Liver (tissue), 10 donors: ENCODE measurements at places on chromosomes 1 and 21. TPM values are rescaled to one million over a fixed set of nuclear protein-coding genes. Genes with fewer than 3 reads are reported as not detected.
A peak's percentile ranks its signal among the peaks of the same experiment; 100 is the strongest.

- no peak overlapping the region for H3K27ac ChIP-seq
- DNase-seq = no peak
- no peaks in the 10 kb centered on the region for H3K4me1 ChIP-seq
- H3K27me3 ChIP-seq = no peaks in the 10 kb centered on the region
Observed at GRCh38 chr1:64043976-64044375, 159.4 kb upstream of the UBE2U start.

- no peak overlapping the region for H3K4me3 ChIP-seq
- H3K27ac ChIP-seq = no peak overlapping the region
- no peak for DNase-seq
- H3K4me1 ChIP-seq = no peaks in the 10 kb centered on the region
Observed at GRCh38 chr21:40706806-40707655, 139.9 kb downstream of the DSCAM start.

DNA sequence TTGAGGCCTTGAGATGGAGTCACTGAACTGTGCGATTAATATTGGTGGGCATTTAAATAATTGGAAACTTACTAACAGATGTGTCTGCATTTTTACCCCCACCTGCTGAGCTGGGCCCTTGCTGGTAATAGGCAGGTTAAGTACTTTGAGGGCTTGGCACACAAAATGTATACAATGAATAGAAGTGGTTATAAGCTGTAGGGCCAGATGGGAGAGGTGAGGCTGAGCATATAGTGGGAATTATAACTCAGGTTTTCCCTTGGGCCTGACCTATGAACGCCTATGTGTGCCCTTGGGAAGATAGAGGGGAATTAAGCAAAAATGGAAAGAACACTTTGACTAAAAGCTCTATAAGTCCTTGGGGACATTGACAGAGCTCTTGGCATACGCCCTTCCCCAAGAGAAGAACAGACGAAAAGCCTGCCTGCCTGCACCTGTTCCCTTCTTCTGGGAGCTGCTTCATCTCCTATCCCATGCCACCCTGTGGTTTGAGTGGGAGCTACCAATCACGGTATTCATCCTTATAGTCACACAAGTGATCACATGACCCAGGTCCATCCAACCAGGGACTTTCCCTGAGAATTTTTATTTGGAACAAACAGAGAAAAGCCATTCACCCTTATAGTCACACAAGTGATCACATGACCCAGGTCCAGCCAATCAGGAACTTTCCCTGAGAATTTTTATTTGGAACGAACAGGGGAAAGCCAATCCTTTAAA is 260.7 kb upstream of the CSF3R start:
- no peak overlapping the region for H3K4me3 ChIP-seq
- no peak for DNase-seq
- H3K4me1 ChIP-seq = no peaks in the 10 kb centered on the region

RXRG gene
- not detected for total RNA-seq

GRCh38 chr1:22038036-22038435 is 14.5 kb upstream of the CDC42 start:
- H3K4me1 ChIP-seq = no peaks in the 10 kb centered on the region
- no peak overlapping the region for H3K27ac ChIP-seq
- DNase-seq = no peak
- H3K4me3 ChIP-seq = no peak overlapping the region
- no peaks in the 10 kb centered on the region for H3K36me3 ChIP-seq

KCNJ9 gene
- total RNA-seq = not detected

- H3K4me1 ChIP-seq = no peaks in the 10 kb centered on the region
- no peaks in the 10 kb centered on the region for H3K27me3 ChIP-seq
- no peak overlapping the region for H3K27ac ChIP-seq
- no peak overlapping the region for H3K4me3 ChIP-seq
- no peak for DNase-seq
Observed at GRCh38 chr1:113488576-113489177, 98.4 kb downstream of the MAGI3 start.

DNA sequence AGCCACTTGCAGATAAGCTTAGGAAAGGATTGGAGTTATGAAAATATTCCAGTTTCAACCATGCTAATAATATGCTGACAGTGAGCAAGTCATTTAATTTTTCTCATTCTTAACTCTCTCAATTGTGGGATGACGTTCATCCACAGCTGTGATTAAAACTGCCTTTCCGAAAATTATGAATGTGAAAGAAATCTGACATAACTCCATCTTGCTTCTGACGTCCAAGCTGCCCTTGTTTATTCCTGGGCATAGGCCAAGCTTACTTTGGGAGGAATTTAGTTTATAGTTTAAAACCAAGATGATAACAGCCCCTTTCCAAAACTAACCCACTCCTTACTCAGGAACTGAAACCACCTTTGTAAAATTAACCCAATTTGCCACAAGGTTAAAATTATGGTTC is 11.0 kb upstream of the RGS18 start:
- H3K36me3 ChIP-seq = no peaks in the 10 kb centered on the region
- H3K27me3 ChIP-seq = no peaks in the 10 kb centered on the region
- DNase-seq = no peak
- no peak overlapping the region for H3K4me3 ChIP-seq

DNA sequence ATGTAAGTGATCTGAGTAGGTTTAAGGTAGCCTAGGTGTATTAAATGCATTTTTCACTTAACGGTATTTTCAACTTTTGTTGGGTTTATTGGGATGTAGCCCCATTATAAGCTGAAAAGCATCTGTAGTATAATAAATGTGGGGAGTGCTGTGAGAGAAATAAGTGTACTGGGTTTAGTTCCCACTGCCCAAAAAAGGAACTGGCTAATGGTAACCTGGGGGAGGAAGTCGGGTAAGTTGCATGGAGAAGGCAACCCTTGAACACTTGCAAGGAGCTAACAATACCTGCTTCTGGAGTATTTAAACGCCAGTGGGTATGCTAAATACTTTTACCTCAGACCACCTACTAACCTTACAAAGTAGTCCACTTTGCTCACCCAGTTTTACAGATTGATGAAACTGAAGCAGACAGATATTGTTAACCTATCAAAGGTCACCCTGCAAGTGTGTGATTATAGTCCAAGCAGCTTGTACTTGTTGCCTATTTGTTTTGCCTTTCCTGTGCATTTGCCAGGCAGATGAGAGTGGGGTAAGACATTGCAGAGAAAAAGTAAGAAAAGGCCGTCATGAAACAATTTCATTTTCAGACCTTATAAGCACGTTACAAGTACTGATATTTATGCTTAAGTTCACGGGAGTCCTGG is 7.6 kb upstream of the SHISA4 start:
- no peak overlapping the region for H3K27ac ChIP-seq
- no peaks in the 10 kb centered on the region for H3K36me3 ChIP-seq
- no peak for DNase-seq
- H3K4me3 ChIP-seq = no peak overlapping the region

DNA sequence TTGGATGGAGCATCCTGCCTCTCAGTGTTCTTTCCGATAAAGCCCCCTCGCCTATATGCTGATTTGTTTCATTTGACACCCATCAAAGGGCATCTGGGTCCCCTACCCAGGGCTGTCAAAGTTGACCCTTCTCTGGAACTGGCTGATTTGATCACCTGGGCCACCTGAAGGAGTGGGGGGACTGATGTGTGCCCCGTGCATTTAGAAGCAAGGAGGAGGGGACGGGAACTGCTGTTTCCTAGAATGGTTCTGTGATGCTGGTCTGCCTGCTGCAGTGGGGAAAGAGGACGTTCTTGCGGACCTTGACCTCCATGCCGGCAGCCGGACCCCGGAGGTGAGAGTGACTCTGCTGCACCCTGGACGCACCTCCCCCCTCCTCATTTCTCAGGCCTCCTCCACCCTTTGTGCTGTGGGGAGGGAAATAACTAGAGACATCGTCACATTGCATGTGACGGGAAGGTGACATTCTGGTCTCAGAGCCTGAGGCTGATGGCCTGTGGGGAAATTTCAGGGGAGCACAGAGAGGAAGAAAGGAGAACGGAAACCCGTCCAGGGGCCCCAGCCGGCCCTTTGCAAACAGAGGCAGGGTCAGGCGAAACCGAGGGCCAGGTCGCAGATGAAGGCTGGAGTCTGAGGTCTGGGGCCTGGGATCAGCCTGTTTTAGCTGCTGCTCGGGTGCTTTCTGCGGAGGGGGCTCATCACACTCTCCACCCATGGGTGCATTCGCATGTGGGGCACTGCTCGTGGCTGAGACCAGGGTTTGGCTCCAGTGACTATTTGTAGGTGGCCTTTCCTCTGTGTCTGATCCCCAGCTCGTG is 25.7 kb downstream of the CRYAA start:
- no peaks in the 10 kb centered on the region for H3K36me3 ChIP-seq
- peak overlapping the region; percentile 64 for H3K27ac ChIP-seq
- DNase-seq = no peak
- H3K27me3 ChIP-seq = no peaks in the 10 kb centered on the region
- H3K4me3 ChIP-seq = no peak overlapping the region

FAM110D gene
- total RNA-seq = 0.50 TPM
